Activated CD4-positive, alpha-beta T cell treated with anti-CD3 and anti-CD28 coated beads, Interleukin-2, amount 10 ng/mL, durations not matched to agents 7 days and 5 days (primary cell): ENCODE measurements at places on chromosomes 4 and X. TPM values are rescaled to one million over a fixed set of nuclear protein-coding genes. Genes with fewer than 3 reads are reported as not detected.

GRCh38 chr4:177740563-177740962 lies 298.3 kb upstream of the AGA start:
- no peak for DNase-seq

DNA sequence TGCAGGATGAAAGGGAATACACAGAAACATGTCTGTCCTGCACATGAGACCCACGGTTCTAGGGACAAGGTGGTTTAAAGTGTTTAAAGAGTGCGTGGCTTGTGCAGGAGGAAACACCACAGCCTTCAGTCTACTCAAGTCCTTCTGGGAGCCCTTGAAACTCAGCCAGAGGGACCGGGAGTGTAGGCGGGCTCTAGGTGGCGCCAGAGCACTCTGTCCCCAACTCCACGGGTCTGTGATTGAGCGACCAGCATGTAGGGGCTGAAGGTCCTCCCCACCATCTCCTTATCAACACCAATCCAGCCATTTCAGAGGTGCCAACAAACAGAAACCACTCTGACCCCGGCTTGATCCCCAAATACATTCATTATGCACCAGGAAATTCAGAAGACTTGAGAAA lies 82.0 kb upstream of the CLDN34 start:
- DNase-seq = peak; percentile 40

- DNase-seq = no peak
Measured at GRCh38 chr4:47442980-47443379, 20.5 kb downstream of the COMMD8 start.

DNA sequence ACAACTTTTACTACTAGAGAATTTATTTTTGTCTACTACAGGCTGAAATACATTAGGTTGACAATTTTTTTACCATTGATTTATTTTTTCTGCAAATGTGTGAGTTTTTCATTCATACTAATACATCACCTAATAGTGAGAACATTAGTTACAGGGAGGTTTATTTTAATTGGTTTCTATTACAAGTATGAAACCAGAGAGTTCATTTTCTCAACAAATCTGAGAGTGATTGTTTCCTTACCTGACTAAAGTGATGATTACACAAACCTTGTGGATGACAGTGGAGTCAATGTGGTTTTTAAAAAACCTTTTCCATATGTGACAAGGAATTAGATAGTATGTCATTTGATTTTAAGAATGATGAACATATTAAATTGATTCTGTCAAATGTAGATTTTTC lies 227.4 kb downstream of the PALLD start:
- DNase-seq = no peak

GRCh38 chr4:79455216-79455615 lies 47.2 kb upstream of the GK2 start:
- no peak for DNase-seq

DNA sequence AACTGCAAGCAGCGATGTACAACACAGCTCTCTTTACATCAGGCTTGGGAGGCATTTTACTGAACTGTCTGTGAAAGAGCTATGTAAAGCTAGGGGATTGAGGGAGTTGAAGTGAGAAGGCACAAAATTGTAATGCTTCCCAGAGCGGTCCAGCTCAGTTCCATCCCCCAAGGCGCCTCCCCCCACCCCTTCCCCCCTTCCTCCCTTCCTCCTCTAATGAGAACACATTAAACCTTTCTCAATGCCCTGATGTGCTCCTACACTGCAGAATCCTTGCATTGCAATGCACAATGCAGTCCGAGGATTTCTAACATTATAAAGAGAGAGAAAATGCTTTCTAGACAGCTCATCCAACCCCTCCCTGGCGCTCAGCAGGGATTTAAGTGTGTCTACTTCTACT lies 73.9 kb downstream of the CXXC4 start:
- no peak for DNase-seq

GRCh38 chr4:176849076-176849475 lies 56.4 kb upstream of the VEGFC start:
- DNase-seq = no peak

GRCh38 chrX:131544218-131544617 lies 344 bp downstream of the OR13H1 start:
- no peak for DNase-seq

GRCh38 chr4:186936496-186937375 lies 213.1 kb upstream of the FAT1 start:
- DNase-seq = no peak

DNA sequence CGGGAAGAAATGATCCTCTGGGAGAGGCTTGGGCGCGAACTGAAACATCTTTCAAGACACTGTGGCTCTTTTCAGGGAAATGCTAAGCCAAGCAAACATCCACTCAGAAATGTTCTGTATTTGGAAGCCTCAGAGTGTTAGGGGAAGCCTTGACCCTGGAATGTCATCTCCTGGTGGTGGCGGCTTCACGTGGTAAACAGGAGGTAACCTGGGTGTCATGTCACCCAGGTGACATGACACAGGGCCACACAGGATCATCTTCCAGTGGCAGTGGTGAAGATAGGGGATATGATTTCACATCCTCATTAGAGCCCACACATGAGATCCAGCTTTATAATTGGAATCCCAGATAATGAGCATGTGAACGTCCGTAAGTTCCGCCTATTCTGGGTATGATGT lies 140.0 kb downstream of the TBL1X start:
- no peak for DNase-seq

- peak; percentile 58 for DNase-seq
Measured at GRCh38 chr4:42655921-42656678, 805 bp downstream of the ATP8A1 start.

DNA sequence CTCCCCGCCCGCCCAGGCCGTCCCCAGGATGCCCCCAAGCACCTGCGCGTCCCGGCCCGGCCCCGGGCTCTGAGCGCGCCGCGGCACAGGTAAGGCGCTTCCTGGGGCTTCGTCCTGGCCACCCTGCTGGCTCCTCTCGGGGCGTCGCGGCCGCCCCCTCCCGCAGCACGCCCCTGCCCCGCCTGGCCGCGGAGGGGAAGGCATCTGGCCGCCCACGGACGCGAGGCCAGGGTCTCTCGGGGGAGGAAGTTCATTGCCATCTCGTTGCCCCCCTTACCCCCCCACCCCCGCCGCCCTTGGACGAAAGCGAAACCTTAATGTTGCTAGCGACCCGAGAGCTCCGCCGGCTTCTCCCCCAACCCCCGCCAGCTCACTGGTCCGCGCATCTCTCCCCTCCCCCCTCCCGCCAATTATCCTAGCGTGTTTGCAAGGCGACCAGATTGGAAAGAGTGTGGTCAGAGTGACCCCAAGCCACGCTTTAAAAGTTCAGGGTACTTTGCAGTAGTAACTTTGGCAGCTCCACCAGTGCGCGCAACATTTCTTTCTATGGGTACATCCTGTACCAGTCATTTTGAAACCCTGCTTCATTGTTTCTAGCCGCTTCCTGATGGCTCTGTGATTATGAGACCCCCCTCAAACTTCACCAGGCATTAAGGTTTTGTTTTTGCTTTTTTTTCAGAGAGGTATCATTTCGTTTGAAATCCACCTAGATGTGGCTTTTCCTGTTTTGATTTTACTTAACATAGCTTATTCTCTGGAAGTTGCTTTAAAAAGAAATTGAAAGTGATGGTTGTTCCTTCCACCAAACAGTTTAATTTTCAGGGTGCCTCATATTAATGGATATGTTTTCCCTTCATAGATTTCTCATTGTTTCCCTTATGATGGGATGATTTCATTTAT lies 626 bp downstream of the TBC1D1 start:
- DNase-seq = peak; percentile 77

- DNase-seq = no peak
Measured at GRCh38 chr4:65580551-65580950, 89.7 kb downstream of the EPHA5 start.

GRCh38 chr4:52586069-52586468 lies 73.0 kb downstream of the USP46 start:
- no peak for DNase-seq

- no peak for DNase-seq
Measured at GRCh38 chr4:76987153-76987591, 37.6 kb downstream of the SEPTIN11 start.

DNA sequence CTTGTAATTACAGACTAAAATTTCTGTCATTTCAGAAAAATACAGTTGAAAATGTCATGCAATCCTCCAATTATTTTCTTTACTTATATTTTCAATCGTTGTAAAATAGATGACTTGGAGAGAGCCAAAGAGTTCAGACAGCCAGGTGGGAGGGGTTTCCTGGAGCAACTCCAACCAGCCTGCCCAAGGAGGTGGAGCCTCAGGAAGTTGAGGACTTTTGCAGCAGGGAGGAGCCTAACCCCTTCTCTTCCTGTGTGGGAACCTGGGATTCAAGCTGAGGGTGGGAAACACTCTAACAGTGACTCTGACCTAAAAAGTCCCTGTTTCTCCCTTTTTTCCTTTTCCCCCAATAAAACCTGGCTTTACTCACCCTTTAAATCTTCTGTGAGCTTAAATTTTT lies 72.2 kb upstream of the GABRG1 start:
- no peak for DNase-seq

- no peak for DNase-seq
Measured at GRCh38 chr4:162909952-162910351, 256.7 kb downstream of the NAF1 start.

GRCh38 chr4:177367336-177367735 lies 57.7 kb downstream of the NEIL3 start:
- peak; percentile 53 for DNase-seq

DNA sequence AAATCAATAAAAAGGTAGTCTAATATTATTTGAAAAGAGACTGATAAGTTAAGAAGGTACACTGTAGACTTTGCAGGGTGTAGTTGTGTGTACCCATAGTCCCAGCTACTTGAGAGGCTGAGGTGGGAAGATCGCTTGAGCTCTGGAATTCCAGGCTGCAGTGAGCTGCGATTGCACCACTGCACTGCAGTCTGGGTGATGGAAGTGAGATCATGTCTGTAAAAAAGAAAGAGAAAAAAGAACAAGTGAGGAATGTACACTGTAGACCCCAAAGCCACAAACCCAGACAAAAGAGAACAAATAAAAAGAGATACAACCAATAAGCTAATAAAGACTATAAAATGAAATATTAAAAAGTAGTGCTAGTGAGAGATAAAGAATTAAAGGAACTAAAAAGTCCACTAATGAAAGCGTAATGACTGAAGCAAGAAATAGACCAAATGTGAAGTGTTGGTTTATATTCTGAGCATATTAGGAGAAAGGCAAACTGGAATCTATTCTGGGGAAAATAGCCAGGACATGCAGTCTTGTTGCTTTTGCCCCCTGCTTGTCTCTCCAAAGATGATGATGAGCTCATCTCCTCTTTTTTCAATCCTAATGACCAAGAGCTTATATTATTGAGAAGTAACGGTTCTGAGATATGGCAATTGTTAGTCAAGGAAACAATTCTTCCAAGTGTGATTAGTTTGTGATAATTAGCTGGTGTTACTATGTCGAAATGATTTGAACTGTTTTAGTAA lies 19.1 kb downstream of the GSX2 start:
- no peak for DNase-seq

DNA sequence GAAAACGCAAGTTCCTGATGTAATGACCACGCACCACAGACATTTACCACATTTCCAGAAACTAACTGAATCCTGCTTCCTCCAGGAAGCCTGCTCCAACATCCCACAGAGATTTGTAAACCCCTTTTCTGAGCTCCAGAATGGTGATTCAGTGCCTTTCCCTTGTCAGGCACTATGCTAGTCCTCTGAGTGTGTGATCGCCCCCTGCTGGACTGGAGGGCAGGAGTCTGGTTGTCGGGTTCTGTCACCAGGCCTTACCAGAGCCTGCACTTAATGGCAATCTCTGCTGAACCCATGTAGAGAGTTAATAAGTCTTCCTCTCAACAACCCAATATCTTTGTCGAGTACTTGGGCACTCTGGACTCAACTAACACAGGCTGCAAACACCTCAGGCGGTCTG lies 14.5 kb upstream of the KDM5C start:
- peak; percentile 64 for DNase-seq

DNA sequence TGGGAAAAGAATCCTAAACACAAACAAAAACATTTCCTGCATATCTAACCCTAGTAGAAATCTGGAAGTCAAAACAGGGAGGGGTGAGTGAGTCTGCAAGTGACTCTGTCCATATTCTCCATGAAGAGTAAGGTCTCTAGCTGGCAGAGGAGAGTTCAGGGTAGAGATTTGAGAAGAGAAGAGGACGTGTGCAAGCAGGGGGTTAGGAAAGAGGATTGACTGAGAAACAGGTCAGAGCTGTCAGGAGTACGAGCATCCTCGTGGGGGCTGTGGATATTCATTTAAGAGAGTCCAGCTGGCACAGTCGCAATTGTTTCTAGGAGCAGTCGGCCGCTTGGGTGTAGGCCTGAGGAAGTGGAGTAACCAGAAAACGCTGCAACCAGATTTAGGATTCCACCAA lies 27.9 kb downstream of the PROM1 start:
- no peak for DNase-seq

DNA sequence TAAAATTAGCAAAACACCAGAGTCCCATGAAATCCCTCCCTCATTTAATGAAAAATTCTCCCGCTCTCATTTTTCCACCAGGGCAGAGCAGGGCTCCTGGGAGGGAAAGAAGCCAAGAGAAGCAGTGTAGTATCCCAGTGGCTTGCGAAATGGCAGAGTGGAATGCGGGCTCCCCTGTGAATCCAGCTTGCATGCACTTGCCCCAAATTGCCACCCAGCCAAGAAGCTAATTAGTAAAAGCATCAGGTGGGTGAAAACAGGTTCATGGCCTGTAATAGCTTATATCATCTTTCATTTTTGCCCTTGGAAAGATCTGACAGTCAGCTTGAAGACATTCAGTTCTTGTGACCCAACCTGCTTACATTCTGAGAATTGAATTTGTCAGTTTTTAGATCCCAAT lies 10.1 kb downstream of the AMOT start:
- no peak for DNase-seq

DNA sequence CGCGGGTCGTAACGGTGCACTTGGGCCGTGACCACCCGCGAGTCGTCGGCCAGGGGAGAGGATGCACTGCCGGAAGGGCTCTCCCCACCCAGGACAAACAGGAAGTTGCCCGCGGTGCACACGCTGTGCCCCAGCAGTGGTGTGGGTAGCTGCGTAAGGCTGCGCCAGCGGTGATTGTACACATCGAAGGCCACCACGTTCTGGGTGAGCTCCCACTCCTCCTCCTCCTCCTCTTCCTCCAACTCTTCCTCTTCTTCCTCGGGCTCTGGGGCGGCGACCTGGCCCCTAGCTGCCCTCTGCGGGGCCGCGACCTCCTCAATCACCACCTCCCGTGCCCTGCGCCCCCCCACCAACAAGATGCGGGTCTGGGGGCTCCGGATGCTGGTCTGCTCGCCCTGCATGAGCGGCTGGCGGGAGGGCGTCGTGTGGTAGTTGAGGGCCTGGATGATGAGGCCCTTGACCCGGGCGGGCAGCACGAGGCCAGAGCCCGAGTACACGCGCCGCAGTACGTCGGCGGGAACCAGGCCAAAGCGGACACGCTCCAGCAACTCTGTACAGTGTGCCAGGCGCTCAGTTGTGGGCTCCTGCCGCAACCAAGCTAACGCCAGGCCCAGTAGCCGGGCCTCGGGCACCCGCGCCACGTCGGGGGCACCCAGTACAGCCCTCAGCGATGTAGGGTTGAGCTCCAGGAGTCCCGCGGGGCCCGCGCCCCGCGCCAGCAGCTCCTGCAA lies 1.4 kb downstream of the KLHL34 start:
- DNase-seq = no peak

MAGEB1 gene
- total RNA-seq = not detected

HTATSF1 gene
- total RNA-seq = 63.2 TPM

PLXNA3 gene
- 28.3 TPM for total RNA-seq

HHIP gene
- not detected for total RNA-seq

CCDC110 gene
- not detected for total RNA-seq

LRCH2 gene
- not detected for total RNA-seq
